ENCODE measurements at places on chromosomes 12 and 14. TPM values are rescaled to one million over a fixed set of nuclear protein-coding genes. Genes with fewer than 3 reads are reported as not detected.

NOS1 gene
- total RNA-seq, result not detected

SLC35E3 gene
- total RNA-seq, result 3.8 TPM

KRT71 gene
- total RNA-seq, result not detected

SCFD1 gene
- total RNA-seq, result 81.0 TPM

PEBP1 gene
- 206 TPM for total RNA-seq

CLMN gene
- total RNA-seq, result 1.1 TPM

THAP2 gene
- 5.7 TPM for total RNA-seq

DPF3 gene
- 1.5 TPM for total RNA-seq

CLEC2B gene
- 13.0 TPM for total RNA-seq

GAS2L3 gene
- total RNA-seq, result 1.6 TPM

DNAJC22 gene
- total RNA-seq, result not detected

PTPRO gene
- 0.69 TPM for total RNA-seq

SAMD15 gene
- total RNA-seq, result 0.28 TPM

DNA sequence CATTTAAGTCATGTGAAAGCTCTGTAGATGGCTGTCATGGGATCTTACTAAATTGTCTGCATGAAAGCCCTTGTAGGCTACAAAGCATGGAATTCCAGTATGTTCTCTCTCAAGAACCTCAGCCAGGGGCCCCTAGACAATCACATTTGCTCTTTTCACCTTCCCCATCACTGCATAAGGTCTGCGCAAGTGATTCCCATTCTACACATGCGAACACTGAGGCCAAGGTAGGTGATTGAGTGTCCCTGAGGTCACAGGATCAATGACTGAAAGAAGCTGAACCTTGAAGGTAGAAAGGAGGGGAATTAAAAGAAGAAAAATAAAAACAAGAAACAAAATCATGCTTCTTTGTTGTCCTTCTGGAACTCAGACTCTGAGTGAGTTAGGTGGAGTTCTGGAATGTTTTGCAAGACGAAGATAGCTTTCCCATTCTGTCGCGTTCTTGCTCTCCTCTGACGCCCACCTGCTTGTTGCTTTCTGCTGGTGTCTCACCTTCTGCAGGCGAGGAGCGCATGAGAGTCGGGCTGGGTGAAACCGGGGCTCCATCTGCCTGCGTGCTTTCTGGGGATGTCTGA is 79.9 kb downstream of the SPRING1 start:
- no peak for DNase-seq

GRCh38 chr14:35390577-35391387 is 13.8 kb downstream of the NFKBIA start:
- DNase-seq, result no peak

DNA sequence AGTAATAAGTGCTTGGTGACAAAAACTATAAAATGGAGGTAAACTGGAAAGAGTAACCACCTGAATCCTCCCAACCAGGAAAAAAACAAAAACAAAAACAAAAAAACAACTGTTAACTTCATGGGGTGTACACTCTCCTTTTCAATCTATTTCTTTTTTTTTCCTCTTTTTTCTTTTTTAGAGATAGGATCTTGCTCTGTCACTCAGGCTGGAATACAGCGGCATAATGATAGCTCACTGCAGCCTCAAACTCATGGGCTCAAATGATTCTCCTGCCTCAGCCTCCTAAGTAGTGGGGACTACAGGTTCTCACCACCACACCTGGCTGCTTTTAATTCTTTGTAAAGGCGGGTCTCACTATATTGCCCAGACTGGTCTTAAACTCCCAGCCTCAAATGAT is 76.8 kb downstream of the PHLDA1 start:
- no peak for DNase-seq

DNA sequence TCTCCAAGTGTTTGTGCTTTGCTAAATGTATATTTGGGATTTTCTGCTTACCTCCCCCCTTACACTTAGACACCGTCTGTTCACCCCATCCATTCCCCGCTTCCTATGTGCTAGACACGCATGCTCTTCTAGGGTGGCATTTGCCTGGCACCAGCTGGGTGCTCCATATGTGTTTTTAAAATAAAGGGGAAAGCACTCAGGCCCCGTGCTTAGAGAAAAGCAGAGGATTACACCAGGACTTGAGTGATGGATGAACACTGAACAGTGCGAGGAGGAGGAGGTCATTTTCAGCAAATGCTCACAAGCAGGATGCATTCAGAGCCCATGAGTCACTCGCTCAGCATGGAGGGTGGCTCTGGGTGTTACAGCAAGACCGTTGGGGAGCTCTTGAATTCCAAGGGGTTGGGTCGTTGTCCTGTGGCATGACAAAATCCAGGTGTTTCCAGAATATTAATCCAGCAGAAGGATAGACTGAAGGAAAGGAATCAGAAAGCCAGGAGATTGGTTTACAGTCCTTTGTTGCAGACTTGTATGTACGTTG is 2.9 kb upstream of the BDKRB1 start:
- no peak for DNase-seq

- DNase-seq, result no peak
Measured at GRCh38 chr12:19227880-19228210, 98.3 kb downstream of the PLEKHA5 start.

GRCh38 chr12:95205016-95205624 is 12.1 kb downstream of the FGD6 start:
- DNase-seq, result no peak

- no peak for DNase-seq
Measured at GRCh38 chr12:12764824-12765223, 20.6 kb upstream of the APOLD1 start.

- no peak for DNase-seq
Measured at GRCh38 chr12:106113446-106113823, 25.3 kb downstream of the NUAK1 start.

GRCh38 chr12:122659579-122659978 is 43.6 kb downstream of the HCAR2 start:
- no peak for DNase-seq

DNA sequence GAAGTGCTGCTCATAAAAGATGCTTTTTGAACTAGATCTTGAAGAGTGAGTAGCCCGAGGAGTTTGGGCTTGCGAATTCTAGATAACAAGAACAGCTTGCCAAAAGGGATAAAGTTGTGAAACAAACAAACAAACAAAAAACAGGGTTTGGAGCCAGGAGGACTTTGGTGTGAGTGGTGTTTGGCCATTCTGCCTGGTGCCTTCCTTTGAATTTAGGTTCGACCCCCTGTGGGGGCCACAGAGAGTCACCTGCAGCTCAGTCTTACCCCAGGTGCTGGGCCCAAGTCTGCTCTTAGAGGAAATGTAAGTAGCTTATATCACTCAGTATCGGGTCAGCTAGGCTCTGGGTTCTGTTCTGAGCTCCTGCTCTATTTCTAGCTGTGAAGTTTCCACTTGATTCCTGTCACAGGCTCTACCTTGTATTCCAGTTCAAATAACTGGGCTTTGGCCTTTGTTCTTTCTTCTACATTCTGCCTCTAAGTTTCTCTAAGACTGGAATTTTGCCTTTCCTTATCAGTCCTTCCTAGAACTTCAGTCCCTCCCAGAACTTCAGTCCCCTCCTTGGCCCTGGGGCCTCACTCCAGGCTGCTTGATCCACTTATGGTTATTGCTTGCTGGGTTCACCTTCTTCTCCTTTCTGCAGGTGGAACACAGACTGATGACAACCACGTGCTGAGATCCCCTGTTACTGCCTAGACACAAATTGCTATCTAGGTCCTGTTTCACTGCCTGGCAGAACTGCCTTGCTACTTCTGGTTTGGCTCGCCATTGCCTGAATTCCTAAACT is 20.5 kb upstream of the DUSP6 start:
- no peak for DNase-seq

DNA sequence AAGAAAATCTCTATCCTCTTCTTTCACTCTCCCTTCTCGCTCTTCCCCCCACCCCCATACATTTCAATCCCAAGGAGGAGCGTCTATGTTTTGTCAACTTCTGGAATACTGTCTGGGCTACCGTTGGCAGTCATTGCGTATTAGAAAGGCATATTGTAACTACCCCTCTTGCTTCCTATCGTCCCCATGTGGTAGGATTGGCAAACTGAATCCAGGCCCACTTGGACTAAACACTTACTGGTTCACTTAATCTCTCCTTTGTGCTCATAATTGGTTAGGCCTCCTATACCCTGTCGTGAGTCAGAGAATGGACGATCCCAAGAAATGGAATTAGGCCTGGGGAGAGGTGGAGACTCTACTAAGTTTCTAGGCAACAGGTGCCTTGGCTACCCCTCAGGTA is 68.8 kb upstream of the SLC8A3 start:
- DNase-seq, result peak; percentile 71

DNA sequence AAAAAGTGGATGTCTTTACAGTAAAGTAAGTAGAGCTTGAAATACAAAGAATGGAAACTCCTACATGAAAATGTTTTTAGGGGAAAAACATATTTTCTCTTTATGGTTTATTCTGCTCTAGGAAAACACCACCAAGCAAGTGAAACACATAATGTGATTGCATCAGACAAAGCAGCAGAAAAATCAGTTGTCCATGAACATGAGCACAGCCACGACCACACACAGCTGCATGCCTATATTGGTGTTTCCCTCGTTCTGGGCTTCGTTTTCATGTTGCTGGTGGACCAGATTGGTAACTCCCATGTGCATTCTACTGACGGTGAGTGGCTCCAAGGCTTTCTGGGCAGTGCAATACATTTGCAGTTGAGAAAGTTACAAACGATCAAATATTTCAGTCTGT is 42.6 kb upstream of the PLEKHD1 start:
- no peak for DNase-seq

GRCh38 chr12:19689801-19690472 is 250.6 kb downstream of the AEBP2 start:
- no peak for DNase-seq

GRCh38 chr12:68210875-68211274 is 14.7 kb downstream of the IL26 start:
- peak; percentile 33 for DNase-seq

DNA sequence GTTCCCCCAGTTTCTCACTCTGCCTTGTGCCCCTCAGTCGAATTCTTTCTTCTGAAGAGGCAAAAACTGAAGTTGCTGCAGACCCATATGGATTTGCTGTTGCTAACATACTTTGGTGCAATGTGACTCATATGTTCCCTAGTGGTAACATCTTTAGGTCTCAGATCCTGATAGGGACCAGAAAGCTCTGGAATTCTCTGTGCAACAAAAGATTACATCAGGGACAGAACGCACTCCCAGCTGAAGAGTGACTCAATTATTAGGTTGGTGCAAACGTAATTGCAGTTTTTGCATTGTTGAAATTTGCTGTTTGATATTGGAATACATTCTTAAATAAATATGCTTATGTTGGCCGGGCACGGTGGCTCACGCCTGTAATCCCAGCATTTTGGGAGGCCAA is 8.2 kb upstream of the DHRS2 start:
- no peak for DNase-seq

DNA sequence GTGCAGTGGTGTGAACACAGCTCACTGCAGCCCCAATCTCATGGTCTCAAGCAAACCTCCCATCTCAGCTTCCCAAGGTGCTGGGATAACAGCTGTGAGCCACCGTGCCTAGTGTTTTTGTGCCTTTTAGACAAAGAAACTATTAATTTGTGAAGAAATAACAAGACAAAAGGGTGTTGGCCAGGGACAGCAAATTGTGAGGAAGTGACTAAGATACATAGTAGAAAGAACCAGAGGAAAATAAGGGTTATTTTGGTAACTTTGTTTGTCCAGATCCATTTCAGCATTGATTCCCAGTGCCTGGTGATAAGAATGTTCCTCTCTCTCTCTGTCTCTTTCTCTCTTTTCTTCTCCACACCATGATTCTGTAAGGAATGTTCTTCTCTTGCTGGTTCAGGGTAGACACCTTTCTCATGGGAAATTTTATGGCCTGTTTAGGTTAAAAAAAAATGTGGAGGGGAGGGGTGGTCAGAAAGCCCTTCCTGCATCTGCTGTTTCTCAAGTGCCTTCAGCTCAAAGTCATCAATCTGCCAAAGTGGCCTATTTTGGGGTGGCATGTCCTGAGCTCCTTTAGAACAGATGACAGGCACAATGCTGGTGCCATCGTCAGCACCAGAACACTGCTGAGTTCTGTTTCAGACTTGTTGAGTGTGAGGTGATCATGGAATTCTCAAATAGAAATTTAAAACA is 184.4 kb upstream of the EEA1 start:
- DNase-seq, result no peak

DNA sequence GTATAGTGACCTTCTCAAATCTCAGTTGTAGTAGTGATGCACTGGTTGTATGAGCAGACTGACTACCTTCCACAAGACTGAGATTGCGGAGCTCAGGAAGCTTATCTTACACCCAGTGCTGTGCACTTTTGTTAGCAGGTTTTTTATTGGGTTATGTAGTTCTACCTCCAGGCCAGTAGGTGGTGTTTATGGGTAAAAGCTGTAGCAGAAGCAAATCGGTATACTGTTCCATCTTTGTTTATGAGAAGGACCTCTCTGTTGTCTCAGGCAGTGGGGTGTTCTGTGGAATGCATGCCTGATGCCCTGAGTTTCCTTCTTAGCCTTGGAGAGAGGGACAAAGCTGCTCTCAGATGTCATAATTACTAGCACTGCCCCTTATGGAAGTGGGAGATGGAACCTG is 217.8 kb downstream of the LRFN5 start:
- no peak for DNase-seq

- DNase-seq, result peak; percentile 64
Measured at GRCh38 chr12:56684745-56685359, 3.2 kb downstream of the PTGES3 start.

GRCh38 chr14:82655770-82656169 is 1122.1 kb upstream of the SEL1L start:
- no peak for DNase-seq

DNA sequence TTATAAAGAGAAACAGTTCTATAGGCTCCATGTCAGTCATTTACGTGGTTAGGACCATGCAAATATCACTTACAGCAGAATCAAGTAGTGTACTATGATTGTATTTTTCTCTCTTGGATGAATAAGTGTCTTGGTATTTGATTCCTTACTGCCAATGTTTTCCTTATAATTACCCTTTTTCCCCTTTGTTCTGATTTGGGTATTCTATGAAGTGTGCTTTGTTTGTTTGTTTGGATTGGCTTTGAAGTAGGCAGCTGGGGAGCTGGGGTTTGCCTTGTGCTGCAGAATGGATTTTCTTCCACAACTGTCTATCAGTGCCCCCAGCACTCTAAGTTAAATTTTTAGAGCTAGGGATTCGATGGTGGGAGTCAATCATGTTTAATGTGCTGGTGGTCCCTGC is 12.4 kb downstream of the TMEM120B start:
- DNase-seq, result no peak

GRCh38 chr14:76034566-76034965 is 49.0 kb downstream of the IFT43 start:
- DNase-seq, result no peak

DNA sequence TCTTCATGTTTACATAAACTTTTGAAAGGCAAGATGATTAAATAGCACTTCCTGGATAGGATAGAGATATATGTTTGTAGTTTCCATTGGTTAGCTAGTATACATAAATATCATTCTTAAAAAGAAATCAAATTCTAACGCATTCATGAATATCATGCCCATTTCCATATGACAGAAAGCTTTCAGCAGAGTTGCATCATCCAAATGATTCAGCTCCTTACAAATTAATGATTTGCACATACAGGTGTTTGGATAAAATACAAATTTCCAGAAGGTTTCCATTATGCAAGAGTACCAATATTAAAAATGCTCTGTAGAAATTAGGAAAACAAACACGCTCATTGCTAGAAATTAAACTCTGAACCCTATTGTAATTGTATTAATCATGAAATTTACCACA is 264.4 kb downstream of the FOXG1 start:
- DNase-seq, result no peak

GRCh38 chr14:105527826-105528585 is 1.6 kb downstream of the TMEM121 start:
- DNase-seq, result peak; percentile 96

- no peak for DNase-seq
Measured at GRCh38 chr14:30935445-30935844, 61.1 kb downstream of the COCH start.

GRCh38 chr14:75469606-75470237 is 41.9 kb downstream of the JDP2 start:
- no peak for DNase-seq

Data from activated CD4-positive, alpha-beta T cell treated with anti-CD3 and anti-CD28 coated beads, Interleukin-2, amount 10 ng/mL, durations not matched to agents 24 days and 14 days (primary cell).